ENCODE measurements at places on chromosomes 16 and 17.

GRCh38 chr16:14641926-14642325 lies 9.2 kb downstream of the BFAR start:
- no peak for DNase-seq

GRCh38 chr16:72211110-72211509 lies 39.2 kb upstream of the PMFBP1 start:
- DNase-seq: no peak

GRCh38 chr16:19524616-19525384 lies 1.1 kb downstream of the CCP110 start:
- DNase-seq: no peak

DNA sequence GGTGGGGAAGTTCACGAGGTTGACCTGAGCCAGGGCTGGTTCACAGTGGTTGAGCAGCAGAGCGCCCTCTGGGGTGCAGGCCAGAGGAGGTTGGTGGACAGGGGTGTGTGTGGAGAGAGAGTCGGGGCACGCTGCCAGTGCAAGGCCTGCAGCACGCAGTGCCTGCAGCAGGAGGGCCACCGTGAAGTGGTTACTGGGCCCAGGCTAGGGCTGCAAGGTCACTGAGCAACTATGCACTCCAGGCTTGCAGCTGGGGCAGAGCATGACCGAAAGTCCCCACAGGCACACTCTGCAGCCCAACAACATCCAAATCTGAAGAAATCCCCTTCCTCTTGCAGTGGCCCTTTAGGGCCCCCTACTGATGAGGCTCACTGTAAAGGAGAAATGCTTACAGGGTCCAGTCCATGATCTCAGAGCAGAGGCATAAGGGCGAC lies 89.1 kb upstream of the NOL11 start:
- no peak for DNase-seq

DNA sequence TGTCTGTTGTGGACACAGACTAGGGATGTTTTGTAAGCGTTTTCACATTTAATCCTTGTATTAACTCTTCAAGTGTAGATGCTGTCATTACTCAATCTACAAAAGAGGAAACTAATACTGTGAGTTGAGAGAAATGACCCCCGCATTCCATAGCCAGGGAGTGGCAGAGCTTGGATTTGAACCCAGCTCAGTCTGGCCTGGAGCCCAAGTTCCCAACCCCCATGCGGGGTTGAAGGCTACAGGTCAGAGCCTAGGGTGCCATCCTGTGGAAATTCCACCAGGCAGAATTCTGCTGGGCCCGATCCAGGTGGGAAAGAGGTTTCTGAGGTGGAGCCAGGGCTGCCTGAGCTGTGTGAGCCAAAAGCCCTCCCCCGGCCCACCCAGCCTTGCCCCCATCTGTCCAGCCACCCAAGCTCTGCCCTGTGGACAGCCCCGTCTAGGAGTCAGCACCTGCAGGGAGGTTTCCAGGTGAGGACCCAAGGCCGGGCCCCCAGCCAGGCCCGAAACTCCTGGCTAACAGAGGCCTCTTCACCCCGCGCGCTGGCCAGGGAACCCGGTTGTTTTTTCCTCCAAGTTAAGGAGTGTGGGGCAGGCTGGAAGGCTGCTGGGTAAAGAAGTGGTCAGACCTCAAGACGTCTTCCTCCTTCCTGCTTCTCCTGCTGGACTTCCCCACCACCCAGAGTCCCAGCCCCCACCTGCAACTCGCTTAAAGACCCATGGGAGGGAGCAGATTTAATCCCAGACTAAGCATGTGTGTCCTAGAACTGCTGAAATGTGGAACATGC lies 5.7 kb downstream of the MMP15 start:
- no peak for DNase-seq

GRCh38 chr16:22660441-22661160 lies 149.9 kb downstream of the NPIPB5 start:
- no peak for DNase-seq

- DNase-seq: peak; percentile 33
These were observed 5.1 kb downstream of the CLEC16A start for GRCh38 chr16:10949424-10949970.

GRCh38 chr17:79658811-79659207 lies 48.0 kb upstream of the RBFOX3 start:
- no peak for DNase-seq

GRCh38 chr17:68440526-68440925 lies 16.8 kb downstream of the WIPI1 start:
- DNase-seq: no peak

DNA sequence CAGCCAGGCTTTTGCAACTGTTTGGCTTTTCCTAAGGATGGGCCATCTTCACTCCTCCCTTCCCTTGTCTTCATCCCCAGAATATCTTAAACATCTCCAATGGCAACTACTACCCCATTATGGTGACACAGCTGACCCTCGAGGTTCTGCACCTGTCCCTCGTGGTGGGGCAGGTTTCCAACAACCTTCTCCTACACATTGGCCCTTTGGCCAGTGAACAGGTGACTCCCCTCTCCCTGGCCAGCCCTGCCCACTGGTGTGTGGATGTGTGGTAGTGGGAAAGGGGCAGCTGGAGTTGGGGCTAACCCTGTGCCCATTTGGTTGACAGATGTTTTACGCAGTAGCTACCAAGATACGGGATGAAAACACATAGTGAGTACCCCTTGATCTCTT lies 4.7 kb downstream of the TMEM106A start:
- DNase-seq: no peak

- DNase-seq: no peak
These were observed 663 bp upstream of the GINS2 start for GRCh38 chr16:85689285-85689949.

GRCh38 chr16:27259710-27260109 lies 8.9 kb downstream of the NSMCE1 start:
- DNase-seq: no peak

DNA sequence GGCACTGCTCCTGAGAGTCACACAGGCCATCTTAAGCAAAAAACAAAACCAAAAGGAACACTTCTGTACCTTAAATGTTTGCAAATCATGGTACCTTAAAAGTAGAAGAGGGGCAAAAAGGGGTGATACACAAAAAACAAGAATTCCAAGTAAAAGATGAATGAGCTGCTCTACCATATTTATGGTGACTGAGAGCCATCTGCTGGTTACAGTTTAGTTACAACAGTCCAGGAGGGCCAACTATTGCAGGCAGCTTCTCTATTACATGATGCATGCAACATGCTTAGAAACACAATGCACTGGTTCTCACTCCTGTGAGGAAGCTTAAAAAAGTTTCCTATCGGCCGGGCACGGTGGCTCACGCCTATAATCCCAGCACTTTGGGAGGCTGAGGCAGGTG lies 53.5 kb downstream of the STX8 start:
- DNase-seq: no peak

DNA sequence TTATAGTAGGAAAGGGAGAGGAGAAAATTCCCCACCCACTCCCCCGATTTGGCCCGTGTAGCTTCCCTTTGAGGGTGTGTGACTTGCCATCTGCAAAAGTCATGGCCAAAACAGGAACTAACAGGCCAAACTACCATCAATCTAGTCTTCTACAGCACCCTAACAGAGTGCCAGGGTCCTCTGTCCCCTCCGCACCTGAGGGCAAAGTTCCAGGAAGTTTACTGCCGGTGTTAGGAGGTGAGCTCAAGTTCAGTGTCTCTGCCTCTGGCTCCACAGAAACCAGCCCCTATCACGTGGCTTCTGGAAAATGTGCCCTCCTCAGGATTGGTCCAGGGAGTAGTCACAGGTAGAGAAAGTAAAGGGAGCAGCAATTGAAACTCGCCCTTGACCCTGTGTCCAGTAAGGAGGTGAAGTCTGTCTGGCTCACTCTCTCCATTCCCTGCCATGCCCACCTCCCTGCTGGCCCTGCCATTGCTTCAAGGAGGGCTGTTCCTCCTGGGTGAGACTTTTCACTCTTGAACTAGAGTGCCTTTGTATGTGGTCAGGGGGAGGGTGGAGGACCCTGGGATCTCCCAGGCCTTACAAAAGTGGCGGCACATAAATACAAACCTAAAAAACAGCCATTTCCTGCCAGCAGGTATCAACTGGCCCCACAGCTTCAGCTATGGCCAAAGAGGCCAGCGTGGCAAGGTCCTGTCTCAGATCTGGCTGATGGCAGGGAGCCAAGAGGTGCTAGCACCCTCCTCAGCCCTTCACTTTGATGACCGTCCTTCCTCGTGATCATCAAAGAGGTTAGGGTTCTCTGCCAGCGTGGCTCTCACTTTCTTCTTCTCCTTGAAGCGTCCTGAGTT lies 5.3 kb downstream of the PRR15L start:
- no peak for DNase-seq

- DNase-seq: no peak
These were observed 34.9 kb downstream of the ARHGAP17 start for GRCh38 chr16:24980077-24980793.

GRCh38 chr16:89025636-89026035 lies 48.6 kb upstream of the CBFA2T3 start:
- DNase-seq: no peak

GRCh38 chr16:11356573-11357331 lies 11.5 kb downstream of the RMI2 start:
- DNase-seq: peak; percentile 66
